Stimulated activated CD8-positive, alpha-beta memory T cell treated with anti-CD3 and anti-CD28 coated beads, Interleukin-15, amount 100 ng/mL, for 24 hours (primary cell): ENCODE measurements at places on chromosomes 7 and 10.

GRCh38 chr10:63008491-63008890 is 124.6 kb upstream of the NRBF2 start:
- DNase-seq: no peak

DNA sequence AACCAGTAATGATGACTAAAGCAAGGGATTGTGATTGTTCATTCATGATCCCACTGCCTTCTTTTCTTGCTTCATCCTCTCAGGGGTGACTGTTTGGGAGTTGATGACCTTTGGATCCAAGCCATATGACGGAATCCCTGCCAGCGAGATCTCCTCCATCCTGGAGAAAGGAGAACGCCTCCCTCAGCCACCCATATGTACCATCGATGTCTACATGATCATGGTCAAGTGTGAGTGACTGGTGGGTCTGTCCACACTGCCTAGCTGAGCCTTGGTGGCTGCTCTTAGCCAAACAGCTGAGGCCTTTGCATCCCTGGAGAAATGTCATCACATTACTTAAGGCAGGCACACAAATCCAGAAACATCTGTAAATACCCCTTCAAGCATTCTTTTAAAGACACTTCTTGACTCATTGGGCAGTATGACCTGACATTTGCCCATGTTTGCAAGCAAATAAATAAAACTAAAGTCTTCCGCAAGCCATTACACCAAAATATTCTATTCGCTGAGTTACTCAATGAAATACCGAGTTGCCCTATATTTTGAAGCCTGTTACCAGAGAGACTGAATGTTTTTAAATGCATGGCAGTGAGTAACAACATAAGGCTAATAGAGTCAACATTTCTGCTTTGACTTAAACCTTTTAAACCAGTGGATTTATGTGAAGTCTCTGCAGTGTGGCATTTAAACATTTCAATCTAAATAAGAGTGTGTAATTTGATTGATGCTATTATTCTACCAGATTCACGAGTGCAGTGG is 166.3 kb upstream of the LANCL2 start:
- DNase-seq: no peak

GRCh38 chr7:32477649-32477980 is 12.6 kb downstream of the LSM5 start:
- DNase-seq: no peak

- no peak for DNase-seq
Observed at GRCh38 chr7:108653526-108653925, 83.9 kb downstream of the DNAJB9 start.
